ENCODE measurements at places on chromosomes 2 and 18.

- DNase-seq = no peak
These were observed 138.6 kb downstream of the TMEM18 start for GRCh38 chr2:538646-539045.

DNA sequence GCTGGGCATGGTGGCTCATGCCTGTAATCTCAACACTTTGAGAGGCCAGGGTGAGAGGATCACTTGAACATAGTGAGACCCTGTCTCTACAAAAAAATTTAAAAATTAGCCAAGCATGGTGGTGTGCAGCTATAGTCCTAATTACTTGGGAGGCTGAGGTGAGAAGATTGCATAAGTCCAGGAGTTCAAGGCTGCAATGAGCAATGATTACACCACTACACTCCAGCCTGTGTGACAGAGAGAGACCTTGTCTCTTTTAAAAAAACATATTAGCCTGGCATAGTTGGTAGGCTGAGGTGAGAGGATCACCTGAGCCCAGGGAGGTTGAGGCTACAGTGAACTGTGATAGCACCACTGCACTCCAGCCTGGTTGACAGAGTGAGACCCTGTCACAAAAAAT is 13.7 kb downstream of the TRAPPC8 start:
- no peak for DNase-seq

- no peak for DNase-seq
These were observed 82.0 kb upstream of the SLC39A10 start for GRCh38 chr2:195575016-195575415.

DNA sequence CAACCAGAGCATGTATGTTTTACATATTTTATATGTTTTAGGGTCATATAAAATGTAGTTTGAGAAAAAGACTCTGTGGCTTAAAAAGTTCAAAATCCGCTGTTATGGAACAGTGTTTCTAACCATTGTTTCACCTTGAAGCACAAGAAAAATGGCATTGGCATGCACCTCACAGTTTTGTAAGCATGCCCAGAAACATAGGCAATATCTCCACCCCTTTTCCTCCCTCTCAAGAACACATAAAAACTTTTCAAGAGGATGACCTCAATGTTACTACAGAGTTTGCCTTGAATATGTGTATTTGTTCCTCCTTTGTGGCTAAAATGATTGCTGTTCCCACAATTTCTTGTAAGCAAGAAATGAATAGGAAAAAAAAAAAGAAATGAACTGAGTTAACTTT is 29.3 kb upstream of the SLC40A1 start:
- DNase-seq = no peak

GRCh38 chr18:77209587-77209986 is 40.1 kb upstream of the GALR1 start:
- DNase-seq = no peak

GRCh38 chr2:99618579-99619097 is 128.8 kb upstream of the REV1 start:
- no peak for DNase-seq

- no peak for DNase-seq
These were observed 142.1 kb downstream of the CDCA7 start for GRCh38 chr2:173496746-173497145.

- no peak for DNase-seq
These were observed 97.0 kb upstream of the SLC35G4 start for GRCh38 chr18:11512096-11513025.

DNA sequence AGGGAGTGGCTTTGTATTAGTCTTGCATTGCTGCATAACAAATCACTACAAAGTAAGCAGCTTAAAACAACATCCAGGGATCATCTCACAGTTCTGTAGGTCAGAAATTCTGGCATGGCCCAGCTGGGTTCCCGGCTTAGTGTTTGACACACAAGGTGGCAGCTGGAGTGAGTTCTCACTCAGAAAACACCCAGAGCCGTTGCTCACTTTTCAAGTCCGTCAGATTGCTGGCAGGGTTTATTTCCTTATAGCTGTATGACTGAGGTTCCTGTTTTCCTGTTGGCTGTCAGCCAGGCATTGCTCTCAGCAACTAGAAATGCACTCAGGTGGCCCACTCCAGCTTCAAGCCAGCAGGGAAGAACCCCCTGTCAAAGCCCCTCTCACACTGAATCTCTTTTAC is 324.1 kb downstream of the CCDC178 start:
- DNase-seq = no peak

- DNase-seq = no peak
These were observed 52.3 kb upstream of the ROCK2 start for GRCh38 chr2:11396467-11397445.

DNA sequence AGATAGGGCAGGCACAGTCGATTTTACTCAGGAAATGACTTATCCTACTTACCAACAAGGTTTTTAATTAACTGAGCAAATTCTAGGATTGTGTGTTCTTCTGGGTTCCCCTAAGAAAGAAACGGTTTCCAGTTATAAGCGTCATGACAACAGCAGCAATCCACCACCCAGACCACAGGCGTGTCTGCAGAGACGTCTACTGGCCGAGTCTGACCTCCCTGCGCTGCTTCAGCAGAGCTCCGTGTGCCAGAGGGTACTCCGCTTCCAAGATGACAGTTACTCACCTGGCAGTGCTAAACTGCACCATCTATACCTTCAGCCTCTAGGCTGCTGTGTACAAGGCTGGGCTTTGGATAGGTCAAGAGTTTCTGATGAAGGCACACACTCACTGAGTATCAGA is 95.4 kb downstream of the UXS1 start:
- DNase-seq = no peak

- no peak for DNase-seq
These were observed 1.3 kb downstream of the OSBPL6 start for GRCh38 chr2:178195390-178196166.

- DNase-seq = no peak
These were observed 1.6 kb upstream of the SLC66A2 start for GRCh38 chr18:79952996-79953559.

- DNase-seq = no peak
These were observed 124.6 kb downstream of the TMEFF2 start for GRCh38 chr2:192070099-192070498.
